CD4-positive, alpha-beta T cell treated with Interleukin-17A for 4 hours (primary cell): ENCODE measurements at places on chromosomes 3 and 15.

- DNase-seq = no peak
These were observed 37.3 kb downstream of the NFKBIZ start for GRCh38 chr3:101886626-101887025.

GRCh38 chr15:51212909-51213308 is 118.2 kb upstream of the TNFAIP8L3 start:
- no peak for DNase-seq

- no peak for DNase-seq
These were observed 92.3 kb upstream of the LRIG1 start for GRCh38 chr3:66592927-66593625.

- no peak for DNase-seq
These were observed 14.9 kb upstream of the SELENOT start for GRCh38 chr3:150588027-150588830.

DNA sequence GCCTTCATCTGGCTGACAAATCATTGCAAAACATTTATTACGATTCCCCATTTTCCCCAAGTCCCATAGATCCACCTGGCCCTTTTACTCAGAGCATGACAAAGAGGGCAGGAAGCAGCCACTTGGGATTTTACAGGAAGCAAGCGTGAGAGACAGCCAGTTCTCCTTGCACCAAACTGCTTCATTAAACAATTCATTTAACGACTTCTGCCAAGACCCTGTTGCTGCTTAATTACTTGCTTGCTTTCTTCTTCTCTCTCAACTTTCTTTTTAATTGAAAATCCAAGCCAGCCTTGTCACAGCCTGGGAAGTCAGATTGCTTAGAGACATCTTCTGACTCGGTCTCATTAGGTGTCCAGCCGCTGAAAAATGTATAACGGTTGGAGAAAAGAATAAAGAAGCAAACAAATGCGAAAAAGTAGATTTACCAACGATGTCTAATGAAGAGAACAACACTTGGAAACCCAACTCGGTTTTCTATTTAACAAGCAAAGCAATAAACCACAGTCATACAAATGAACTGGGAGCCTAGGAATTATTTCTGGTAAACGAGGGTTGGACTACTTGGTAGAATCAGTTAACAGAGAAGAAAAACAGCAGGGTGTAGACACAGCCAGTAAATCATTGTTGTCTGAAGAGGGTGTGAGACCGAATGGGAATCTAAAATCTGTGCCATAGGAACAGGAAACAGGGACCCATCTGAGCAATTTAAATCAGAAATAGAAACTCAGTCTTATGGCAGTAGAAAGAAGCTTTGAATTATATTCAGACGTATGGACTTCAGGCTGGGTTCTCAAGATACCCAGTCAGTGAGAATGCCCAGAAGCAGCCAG is 298.3 kb downstream of the LRRC3B start:
- DNase-seq = no peak

DNA sequence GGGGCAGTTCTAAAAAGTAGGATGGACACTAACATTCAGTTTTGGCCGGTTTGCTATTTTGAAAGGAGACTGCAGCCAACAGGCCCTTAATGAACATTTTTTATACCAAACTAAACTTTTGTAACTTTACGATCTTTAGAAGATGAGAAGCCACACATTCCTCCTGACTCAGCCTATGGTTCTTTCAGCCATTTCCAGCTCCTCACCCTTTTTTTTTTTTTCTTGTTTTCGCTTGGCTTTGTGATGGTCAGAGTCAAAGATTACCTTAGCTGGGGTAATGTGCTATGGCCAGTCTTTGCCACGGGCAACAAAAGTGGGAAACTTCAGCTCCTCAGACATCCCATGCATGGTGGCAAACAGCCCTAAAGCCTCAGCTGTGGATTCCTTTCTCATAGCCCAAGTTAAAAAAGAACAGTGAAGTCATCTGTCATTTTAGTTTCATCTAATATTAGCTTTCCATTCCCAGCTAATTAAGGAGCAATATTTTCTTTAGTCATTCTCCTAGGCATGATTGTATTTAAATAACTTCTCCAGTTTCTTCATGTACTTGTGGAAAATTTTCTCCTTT is 368.7 kb downstream of the MFSD1 start:
- no peak for DNase-seq

DNA sequence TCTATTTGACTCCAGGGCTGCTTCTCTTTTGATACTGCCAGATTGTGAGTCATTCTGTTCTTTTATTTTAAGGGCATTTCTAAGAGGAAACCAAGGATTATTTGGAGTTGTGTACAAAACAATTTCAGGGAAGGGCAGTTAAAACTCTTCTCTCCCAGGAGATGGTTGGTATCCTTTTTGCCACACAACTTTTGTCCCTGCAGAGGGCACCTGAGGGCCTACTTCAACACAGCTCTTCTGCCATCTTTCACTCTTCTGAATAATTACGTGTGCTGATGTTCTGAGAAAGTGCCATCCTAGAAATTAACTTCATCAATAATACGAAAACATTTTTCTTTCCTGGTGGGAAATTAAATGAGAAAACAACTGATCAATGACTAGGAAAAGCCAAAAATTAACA is 75.7 kb upstream of the GADL1 start:
- peak; percentile 5 for DNase-seq

- DNase-seq = no peak
These were observed 40.3 kb downstream of the ABHD2 start for GRCh38 chr15:89128320-89129122.

DNA sequence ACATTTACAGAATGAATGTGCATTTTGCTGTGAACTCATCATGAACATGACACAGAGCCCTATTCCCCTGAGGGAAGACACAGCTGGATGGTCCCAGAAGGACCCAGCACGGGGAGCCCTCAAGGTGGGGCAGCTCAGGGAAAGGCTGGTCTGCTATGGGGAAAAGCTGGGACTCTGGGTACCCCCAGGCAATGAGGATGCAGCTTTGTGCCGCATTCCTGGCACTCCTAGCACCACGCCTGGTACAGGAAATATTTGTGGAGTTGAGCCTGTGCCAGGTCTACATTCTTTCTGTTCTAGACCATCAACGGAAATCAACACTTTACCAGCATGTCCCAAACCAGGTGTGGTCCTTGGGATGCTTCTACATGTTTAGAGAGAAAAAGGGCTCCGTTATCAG is 74.0 kb downstream of the SRGAP3 start:
- no peak for DNase-seq

GRCh38 chr3:124113485-124113884 is 121.6 kb upstream of the ROPN1 start:
- no peak for DNase-seq

GRCh38 chr3:72187131-72187530 is 402.2 kb upstream of the PROK2 start:
- no peak for DNase-seq

DNA sequence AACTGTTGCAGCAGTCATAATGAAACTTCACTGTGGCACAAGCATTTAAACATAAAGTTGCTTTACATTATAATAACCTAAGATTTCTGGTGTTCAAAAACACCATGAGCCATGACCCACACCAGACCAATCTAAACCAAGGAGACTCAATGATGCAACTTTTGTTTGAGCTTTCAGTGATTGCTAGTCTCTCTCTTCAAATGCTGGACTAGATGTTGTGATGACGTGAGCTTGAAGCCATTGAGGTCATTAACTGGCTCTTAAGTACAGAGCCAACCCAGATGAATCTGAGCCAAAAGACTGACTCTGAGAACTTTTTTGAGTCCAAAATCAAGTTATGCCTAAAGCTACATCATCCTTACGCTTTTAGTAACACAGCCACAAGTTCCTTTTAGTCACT is 36.5 kb downstream of the ATR start:
- DNase-seq = no peak

GRCh38 chr3:188284455-188285212 is 130.7 kb downstream of the LPP start:
- peak; percentile 11 for DNase-seq

GRCh38 chr15:31293655-31294054 is 33.0 kb upstream of the KLF13 start:
- no peak for DNase-seq

GRCh38 chr3:4908433-4909156 is 70.6 kb upstream of the BHLHE40 start:
- no peak for DNase-seq

- DNase-seq = no peak
These were observed 4.3 kb downstream of the CD276 start for GRCh38 chr15:73688455-73688854.

- DNase-seq = no peak
These were observed 120.7 kb downstream of the CHDH start for GRCh38 chr3:53725387-53725995.

GRCh38 chr3:127701280-127701911 is 28.6 kb downstream of the ABTB1 start:
- DNase-seq = no peak

DNA sequence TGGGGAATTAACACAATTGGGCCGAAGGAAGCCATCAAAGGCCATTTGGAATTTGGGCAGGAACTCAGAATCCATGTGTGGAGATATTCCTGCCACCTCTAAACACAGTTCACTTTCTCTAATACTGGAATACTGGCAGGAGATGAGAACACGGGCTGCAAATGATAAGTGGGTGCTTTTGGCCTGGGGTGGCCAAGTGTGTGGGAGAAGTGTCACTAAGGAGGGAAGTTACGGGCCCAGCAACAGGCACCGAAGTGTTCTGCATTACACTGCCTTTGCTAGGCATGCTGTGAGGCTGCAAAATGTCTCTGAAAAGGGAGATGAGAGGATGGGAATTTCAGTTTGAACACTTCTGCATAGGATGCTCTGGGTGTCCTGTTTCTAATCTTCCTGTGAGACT is 89.4 kb upstream of the FEZF2 start:
- no peak for DNase-seq

GRCh38 chr3:152772674-152773225 is 62.2 kb upstream of the P2RY1 start:
- no peak for DNase-seq

DNA sequence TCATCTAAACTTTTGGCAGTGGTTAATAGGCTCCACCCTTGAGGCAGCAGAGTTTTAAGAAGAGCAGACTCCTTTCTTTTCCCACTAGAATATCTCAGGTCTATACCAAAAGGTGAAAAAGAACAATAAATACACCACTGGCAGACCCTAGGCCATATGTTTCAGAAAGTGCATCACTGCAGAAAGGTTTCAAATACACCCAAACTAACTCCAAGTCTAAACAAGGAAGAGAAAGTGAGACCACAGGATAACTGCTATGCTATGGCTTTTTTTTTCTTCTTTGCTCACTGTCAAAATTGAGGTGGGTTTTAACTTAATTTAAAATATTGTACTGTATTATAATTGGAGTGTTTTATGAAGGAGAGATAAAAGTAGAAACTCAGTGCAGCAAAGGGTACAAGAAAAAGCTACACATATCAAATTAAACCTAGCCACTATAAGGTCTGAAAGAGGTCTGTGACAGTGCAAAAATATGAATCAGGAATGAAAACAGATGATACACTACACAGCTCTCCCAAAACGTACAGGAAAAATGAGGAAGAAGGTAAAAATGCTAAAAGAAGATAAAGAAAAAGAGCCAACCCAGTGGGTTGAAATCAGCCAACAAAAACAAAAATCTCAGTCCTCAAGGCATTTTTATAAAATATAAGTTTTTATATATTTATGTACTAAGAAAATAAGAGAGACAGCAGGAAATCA is 8.4 kb downstream of the SNX4 start:
- no peak for DNase-seq

- DNase-seq = no peak
These were observed 217.0 kb downstream of the PDCD6IP start for GRCh38 chr3:34015204-34016142.

GRCh38 chr3:112293368-112294321 is at the start of gene SLC9C1:
SLC9C1 (minus strand) TSS chr3:112294216; CDS start chr3:112286791, 7,425 bp downstream.
- DNase-seq = peak; percentile 54

DNA sequence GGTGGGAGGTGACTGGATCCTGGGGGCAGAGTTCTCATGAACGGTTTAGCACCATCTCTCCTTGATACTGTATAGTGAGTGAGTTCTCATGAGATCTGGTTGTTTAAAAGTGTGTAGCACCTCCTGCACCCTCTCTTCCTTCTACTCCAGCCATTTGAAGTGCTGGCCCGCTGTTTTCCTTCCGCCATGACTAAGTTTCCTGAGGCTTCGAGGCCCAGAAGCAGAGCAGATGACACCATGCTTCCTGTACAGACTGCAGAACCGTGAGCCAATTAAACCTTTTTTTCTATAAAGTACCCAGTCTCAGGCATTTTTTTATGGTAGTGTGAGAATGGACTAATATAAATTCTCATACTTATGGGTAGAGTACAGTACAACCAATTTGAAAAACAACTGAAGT is 123.6 kb upstream of the BHLHE40 start:
- peak; percentile 34 for DNase-seq

GRCh38 chr15:85672332-85673084 is 122.2 kb downstream of the KLHL25 start:
- no peak for DNase-seq
